ENCODE measurements at places on chromosomes 2 and 18.

GRCh38 chr2:205717999-205718398, 35.7 kb downstream of the NRP2 start:
- no peak for DNase-seq

DNA sequence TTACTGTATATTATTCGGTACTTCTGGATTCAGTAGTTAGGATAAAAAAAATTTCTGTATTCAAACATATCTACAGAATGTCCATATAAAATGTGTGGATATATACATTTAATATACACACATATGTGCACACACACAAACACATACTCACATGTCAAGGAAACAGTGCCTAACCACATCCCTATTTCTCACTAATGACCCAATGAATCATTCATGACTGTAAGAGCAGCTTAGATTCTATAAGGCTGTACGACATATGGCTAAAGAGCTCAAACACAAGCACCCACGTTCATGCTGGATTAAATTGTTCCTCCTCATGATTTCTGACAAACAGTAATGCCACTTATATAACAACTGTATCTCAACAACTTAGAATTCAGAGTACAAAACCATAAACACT, 457.3 kb downstream of the ADCYAP1 start:
- no peak for DNase-seq

GRCh38 chr2:62229082-62229605, 33.2 kb downstream of the B3GNT2 start:
- no peak for DNase-seq

DNA sequence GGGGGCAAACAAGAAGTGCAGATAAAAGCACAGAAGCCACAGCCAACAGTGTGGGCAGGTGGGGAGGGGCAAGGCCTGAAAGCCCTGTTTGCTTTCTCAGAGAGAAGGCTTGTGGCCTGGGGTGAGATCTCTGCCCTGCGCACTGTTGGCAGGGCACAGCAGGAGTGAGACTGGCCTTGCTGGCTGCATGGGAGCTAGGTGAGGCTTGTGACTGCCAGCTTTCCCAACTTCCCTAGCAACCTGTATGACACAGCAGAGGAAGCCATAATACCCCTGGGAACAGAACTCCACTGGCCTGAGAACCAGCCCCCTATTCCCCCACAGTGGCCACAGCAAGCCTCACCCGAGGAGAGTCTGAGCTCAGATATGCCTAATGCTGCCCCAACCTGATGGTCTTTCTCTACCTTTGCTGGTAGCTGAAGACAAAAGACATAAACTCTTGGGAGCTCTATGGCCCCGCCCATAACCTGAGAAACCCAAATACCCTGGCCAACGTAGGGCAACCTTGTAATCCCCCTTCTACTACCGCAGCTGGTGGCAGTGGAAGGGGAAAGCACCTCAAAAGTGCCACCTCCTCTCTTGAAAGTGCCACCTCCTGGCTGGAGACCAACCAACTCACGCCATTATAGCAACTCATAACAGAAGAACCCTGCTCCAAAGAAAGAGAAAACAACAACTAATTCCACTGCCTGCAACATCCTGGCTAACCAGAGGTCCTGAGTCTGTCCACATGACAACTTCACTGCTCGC, 44.4 kb downstream of the LCT start:
- no peak for DNase-seq

DNA sequence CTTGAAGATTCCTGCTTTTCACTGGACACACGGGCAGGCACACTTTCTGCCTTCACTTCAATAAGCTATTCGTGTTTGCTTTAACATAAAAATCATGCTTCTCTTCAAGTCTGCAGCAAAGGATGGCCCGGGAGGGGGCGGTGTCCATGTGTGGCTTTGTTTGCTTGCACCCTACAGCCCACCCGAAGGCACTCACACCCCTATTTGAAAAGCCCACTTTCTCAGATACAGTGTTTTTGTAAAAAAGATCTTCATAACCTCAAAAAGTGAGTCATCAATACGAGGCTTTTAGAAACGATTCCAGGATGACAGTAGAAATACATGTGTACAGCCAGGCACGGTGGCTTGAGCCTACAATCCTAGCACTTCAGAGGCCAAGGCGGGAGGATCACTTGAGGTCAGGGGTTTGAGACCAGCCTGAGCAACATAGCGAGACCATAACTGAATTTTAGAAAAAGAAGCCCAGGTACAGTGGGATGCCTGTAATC, 36.5 kb upstream of the HPCAL1 start:
- DNase-seq: no peak

DNA sequence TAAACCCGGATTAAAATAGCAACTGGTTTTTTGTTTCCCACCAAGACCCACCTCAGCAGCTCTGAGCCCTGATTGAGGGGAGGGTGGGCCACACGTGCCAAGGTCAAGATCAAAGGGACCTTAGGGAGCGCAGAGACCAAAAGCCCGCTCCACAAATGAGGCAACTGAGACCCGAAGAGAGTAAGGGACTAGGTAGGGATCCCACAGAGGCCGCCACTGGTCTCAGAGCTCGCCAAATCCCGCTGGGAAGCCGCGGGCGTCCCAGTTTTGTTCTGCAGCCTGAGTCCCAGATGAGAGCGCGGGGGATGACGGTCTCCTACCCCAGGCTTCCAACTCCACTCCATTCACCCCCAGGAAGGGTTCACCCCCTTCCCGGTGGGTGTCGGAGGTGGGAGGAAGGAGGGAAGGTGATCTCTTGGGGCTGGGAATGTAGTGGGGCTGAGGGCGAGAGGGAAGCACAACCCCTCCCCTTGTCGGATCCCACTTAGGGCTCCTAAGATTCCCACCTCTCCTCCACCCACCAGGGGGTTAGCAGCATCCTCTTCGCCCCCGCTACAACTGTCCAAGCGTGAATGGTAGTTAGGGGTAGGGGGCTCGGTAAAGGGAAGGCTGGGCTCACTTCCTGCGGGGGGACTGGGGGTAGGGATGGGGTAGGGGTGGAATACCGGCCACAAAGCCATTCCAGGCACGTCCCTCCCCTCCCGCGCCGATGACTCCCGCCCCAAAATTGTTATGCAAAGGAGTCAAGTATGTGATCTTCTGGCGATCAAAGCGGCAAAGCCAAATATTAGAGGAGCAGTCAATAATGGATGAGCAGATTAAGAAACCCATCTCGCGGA, 7.3 kb upstream of the EN1 start:
- no peak for DNase-seq

- no peak for DNase-seq
Observed at GRCh38 chr2:121104721-121105141, 180.3 kb downstream of the TFCP2L1 start.

DNA sequence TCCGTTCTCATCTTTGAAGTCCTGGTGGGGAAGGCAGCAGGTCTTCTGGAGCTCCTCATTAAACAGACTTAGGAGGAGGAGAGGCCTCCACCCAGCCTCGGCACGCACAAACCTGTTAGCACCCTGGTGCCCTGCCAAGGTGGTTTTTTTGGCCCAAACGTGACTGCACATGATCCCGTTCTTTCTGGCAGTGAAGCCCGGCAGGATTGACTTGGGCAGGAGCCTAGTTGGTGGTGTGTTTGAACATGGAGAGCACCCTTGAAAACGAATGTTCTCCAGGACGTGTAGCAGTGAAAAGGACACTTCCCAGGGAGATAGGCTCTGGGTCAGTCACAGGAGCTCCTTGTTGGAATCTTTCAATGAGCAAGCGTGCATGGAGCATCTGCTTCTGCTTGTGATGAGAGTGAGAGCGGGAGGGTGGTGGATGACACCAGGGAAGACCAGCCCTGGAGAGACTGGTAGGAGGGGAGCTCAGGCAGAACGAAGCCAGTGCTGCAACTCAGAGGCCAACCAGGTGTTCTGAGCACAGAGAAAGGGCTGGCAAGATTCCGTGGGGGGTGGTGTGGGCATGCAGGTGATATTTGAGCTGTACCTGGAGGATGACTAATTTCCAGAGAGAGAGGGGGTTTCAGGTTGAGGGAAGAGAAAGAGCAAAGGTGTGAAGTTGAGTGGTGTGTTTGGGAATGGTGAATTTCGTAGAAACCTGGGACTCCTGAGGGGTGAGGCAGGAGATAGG, 73.8 kb downstream of the TANC1 start:
- no peak for DNase-seq

DNA sequence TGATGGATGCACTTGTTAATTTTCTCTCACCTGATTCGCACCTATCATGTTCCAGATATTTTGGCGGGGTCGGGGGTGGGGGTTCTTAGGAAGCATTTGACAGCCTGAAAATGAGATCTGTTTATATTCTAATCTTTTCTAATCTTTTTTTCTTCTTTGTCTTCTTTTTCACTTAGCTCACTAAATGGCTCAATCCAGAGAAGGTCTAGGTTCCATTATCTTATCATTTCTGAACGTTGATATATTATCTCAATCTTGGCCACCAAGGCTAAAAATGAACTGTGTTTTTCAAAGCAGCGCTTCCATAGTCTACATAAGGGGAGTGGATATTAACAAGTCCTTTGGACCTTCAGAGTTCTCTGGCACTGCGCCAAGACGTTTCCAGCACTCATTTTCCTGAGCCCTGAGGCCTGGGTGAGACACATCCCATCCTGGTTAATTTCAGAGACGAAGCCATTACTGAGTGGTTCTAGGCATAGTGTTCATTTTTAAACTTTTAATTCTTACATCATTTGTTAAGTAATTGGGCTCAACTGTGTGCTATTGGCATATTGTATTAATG, 229.0 kb downstream of the SOX11 start:
- DNase-seq: no peak

All from stimulated activated CD4-positive, alpha-beta T cell treated with anti-CD3 and anti-CD28 coated beads, Interleukin-1b, Interleukin-23, amount 100 ng/mL, for 4 hours (primary cell).